Tibial artery (tissue), 4 donors: ENCODE measurements at places on chromosomes 3 and 15.

- no peaks in the 10 kb centered on the region for H3K36me3 ChIP-seq
- H3K4me3 ChIP-seq: no peak overlapping the region
- no peaks in the 10 kb centered on the region for H3K4me1 ChIP-seq
- H3K27ac ChIP-seq: no peak overlapping the region
Observed at GRCh38 chr3:76134166-76134565, 348.8 kb upstream of the ZNF717 start.

- H3K4me3 ChIP-seq: no peak overlapping the region
- no peak overlapping the region for H3K27ac ChIP-seq
- H3K36me3 ChIP-seq: no peaks in the 10 kb centered on the region
- H3K4me1 ChIP-seq: peaks cover 8% of the 10 kb centered on the region
- H3K27me3 ChIP-seq: no peaks in the 10 kb centered on the region
- DNase-seq: no peak
Observed at GRCh38 chr3:129308636-129309035, 30.0 kb downstream of the HMCES start.

DNA sequence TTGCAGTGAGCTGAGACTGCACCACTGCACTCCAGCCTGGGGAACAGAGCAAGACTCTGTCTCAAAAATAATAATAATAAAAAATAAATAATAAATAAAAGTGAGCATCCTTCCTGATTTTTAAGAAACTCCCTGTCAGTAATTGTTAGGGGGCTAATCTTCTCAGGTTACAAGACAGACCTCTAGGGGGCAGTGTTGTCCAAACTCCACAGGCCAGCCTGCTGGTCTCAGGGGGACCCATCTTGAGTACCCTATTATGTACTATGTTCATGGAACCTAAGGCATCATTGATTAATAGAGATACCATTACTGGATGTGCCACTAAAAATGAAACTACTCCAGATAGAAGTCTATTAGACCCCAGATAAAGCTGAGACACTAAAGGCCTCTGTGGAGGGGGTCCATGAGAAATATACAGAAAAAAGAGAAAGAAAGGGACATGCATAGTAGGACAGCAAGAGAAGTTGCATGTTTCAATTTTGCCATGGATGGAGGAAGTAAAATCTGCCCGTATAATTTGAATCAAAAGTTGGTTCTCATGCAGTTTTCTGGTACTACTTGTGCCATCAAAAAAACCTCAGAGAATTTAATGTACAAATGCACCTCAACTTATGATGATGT is 85.5 kb upstream of the CDV3 start:
- H3K27ac ChIP-seq: no peak overlapping the region
- no peaks in the 10 kb centered on the region for H3K4me1 ChIP-seq
- H3K27me3 ChIP-seq: no peaks in the 10 kb centered on the region
- H3K4me3 ChIP-seq: no peak overlapping the region
- H3K36me3 ChIP-seq: no peaks in the 10 kb centered on the region

DNA sequence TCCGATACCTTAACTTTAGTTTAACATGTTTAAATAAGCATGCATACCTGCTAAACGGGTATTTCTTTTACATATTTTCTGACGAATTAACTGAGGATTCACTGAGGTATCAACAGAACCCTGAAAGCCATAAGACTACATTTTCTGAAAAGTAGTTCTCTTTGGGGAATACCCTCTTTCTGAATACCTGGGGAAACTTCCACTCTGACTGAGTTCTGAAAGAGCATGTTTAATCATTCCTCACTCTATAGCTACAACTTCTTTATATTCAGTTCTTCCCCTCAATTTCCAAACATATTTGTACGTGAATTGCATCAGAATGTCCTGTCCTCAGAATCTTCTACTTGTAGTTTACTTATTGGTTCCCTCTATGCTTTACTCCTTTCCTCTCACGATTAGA is 403.0 kb downstream of the ROBO1 start:
- H3K4me3 ChIP-seq: no peak overlapping the region
- H3K27me3 ChIP-seq: no peaks in the 10 kb centered on the region
- H3K27ac ChIP-seq: no peak overlapping the region
- DNase-seq: no peak
- no peaks in the 10 kb centered on the region for H3K36me3 ChIP-seq

DNA sequence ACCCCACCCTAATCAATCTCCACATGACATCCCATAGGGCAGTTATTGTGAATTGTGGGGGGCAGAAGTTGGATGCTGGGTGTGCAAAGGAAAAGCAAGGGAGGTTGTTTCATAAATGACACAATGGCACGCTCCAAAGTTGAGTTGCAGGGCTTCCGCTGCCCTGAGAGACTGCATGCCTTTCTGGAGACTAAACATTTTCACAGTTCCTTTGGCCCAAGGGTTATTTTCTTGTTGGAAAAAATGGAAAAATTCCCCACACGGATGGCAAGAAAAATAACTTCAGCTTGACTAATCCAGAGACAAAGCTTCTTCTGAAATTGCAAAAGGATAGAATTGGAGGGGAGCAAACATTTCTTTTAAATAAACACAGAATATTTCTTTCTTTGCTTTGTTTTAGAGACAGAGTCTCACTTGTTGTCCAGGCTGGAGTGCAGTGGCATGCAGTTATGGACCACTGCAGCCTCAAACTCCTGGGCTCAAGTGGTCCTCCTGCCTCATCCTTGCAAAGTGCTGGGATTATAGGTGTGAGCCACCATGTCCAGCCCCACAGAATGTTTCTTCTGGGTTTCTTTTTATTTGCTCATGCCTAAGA is 19.1 kb upstream of the TPM1 start:
- H3K27ac ChIP-seq: peak overlapping the region; percentile 40
- DNase-seq: no peak
- H3K27me3 ChIP-seq: no peaks in the 10 kb centered on the region
- no peaks in the 10 kb centered on the region for H3K36me3 ChIP-seq

DNA sequence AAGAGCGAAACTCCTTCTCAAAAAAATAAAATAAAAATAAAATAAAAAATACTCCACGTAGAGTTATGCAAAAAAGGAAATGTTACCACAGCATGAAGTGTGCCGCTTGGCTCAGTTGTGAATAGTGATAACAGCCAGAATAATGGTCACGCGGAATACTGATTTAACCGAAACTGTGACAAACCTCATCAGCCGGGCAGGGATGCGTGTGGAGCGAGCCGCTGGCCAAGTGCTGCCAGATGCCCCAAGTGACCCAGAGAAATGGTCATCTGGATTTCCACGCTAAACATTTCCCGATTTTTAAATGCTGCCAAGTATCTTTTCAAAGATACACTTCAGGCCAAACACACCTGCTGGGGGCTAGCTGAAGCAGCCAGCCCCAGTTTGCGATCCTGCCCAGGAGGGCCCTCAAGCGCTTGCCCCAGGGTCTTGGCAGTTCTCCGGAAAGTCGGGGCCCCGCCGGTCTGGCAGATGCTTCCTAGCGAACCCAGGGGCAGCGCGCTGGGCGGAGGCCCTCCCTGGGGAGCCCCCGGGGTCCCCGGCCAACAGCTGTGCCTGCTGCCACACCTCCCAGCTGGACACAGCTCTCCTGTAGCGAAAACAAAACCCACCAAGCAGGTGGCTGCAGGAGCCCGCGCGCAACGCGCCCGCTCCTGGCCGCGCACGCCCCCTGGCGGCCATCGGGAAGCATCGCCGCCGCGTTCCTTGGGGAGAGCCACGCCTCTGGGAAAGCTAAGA is 35.1 kb downstream of the CMTM6 start:
- no peaks in the 10 kb centered on the region for H3K27me3 ChIP-seq
- peaks cover 15% of the 10 kb centered on the region for H3K4me1 ChIP-seq
- DNase-seq: peak; percentile 53
- no peaks in the 10 kb centered on the region for H3K36me3 ChIP-seq

GRCh38 chr3:154023148-154023547 is 98.0 kb upstream of the ARHGEF26 start:
- H3K27me3 ChIP-seq: no peaks in the 10 kb centered on the region
- no peaks in the 10 kb centered on the region for H3K36me3 ChIP-seq
- DNase-seq: no peak
- no peak overlapping the region for H3K27ac ChIP-seq
- H3K4me1 ChIP-seq: no peaks in the 10 kb centered on the region

DNA sequence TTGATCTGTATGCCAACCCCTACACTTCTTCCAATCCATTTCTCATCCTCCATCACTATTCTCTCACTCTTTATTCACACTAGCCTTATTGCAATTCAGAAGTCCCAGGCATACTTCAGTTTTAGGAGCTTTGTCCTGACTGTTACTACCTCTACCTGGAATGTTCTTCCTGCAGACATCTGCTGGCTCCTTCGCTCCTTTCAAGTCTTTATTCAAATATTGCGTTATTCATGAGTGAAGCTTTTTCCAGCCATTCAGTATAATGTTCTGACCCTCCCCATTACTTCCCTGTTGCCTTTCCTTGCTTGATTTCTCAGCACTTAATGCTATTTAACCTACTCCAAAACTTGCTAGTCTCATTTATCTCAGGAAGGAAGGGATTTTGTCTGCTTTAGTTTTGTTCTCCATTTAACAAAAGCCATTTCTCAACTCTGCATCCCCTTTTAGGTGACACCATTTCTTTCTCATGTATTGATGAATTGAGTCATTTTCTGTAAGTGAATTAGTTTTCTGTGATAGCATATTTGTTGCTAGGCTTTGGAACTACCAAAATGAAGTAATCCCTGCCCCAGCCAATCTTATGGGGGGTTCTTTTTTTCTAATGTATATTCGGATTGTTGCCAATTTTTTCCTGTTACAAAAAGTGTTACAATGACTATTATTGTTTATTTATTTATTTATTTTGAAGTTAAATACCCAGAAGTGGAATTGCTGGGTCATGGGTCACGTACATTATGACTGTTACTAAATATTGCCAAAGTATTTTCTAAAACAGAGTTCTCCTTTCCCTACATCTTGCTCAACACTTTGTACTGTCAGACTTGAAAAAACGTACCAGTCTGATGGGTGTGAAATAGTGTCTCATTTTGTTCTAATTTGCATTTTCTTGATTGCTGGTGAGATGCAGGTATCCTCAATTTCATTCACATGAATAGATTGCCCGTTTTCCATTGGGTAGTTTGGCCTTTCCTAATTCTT is 9.4 kb downstream of the ATP11B start:
- H3K27ac ChIP-seq: no peak overlapping the region
- no peak for DNase-seq
- H3K4me3 ChIP-seq: no peak overlapping the region
- H3K27me3 ChIP-seq: no peaks in the 10 kb centered on the region

- H3K4me1 ChIP-seq: peaks cover 17% of the 10 kb centered on the region
- H3K27me3 ChIP-seq: no peaks in the 10 kb centered on the region
- no peak overlapping the region for H3K27ac ChIP-seq
- no peaks in the 10 kb centered on the region for H3K36me3 ChIP-seq
- H3K4me3 ChIP-seq: no peak overlapping the region
Observed at GRCh38 chr3:20051123-20051806, 11.0 kb downstream of the KAT2B start.

DNA sequence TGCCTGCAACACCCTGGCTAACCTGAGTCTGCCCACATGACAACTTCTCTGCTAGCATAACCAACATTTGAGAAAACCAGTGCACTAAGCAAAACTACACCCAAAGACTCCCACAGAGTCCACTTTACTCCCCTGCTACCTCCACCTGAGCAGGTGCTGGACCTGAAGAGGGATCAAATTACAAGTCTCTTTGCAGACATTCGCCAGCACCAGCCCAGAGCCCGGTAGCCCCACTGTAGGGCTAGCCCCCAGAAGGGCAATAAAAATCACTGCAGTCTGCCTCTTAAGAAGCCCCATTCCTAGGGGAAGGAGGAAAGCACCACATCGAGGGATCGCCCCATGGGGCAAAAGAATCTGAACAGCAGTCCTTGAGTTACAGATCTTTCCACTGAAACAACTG is 472.2 kb downstream of the GRM7 start:
- no peaks in the 10 kb centered on the region for H3K27me3 ChIP-seq
- no peak overlapping the region for H3K27ac ChIP-seq
- H3K36me3 ChIP-seq: no peaks in the 10 kb centered on the region

DNA sequence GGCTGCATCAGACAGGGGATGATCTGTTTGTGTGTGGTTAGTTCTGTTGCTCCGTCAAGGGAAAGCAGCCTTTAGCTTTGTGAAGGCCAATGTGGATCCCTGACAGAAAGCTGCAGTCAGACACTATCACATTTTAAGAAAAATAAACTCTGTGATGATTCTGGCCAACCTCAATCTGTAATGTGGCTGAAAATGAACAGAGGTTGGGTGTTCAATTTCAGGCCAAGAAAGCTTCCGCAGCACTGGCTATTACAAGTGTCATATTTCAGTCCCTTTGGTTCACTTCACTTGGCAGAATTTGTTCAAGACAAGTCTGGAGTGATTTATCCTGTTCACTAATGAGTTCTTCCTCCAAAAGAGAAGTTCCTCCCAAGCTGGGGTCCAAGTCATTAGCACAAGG is 571.8 kb upstream of the IL12A start:
- DNase-seq: no peak
- H3K27ac ChIP-seq: no peak overlapping the region
- H3K4me3 ChIP-seq: no peak overlapping the region
- H3K36me3 ChIP-seq: no peaks in the 10 kb centered on the region
- H3K27me3 ChIP-seq: no peaks in the 10 kb centered on the region
- H3K4me1 ChIP-seq: no peaks in the 10 kb centered on the region

DNA sequence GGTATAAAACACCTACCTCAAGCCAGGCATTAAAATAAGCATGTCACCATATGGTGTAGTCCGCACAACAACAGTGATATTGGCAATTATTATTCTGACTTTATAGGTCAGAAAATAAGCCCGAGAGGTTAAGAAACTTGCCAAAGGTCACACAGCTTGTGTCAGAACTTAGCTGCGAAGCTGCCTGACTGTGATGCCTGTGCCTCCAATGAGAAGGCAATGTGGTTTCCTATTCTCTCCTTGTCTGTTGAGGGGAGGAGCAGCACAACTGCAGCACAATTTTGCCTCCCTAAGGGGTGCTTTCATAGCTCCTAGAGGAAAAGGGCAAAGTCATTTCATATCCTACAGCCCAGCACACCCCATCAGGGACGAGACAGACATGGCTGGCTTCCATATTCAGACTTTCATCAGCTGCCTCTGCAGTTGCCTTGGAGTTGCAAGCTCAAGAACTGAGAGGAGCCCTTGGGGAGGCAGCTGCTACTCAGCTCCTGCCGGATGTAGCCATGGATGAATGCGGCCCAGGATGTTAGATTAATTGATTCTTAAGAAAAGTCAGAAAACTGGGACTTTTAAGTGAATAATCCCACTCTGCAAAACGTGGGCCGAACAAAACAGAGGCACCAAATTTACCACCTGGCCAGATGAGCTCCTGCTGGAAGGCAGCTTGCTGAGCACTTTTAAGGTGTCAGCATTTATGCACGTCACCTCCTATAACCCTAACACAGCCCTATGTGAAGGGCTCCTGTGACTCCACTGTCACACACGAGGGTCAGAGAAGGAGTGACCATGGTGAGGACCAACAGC is 38.5 kb downstream of the MYO5C start:
- H3K4me3 ChIP-seq: no peak overlapping the region
- no peaks in the 10 kb centered on the region for H3K27me3 ChIP-seq

- no peaks in the 10 kb centered on the region for H3K27me3 ChIP-seq
- H3K36me3 ChIP-seq: no peaks in the 10 kb centered on the region
- peaks cover 5% of the 10 kb centered on the region for H3K4me1 ChIP-seq
- no peak overlapping the region for H3K4me3 ChIP-seq
Observed at GRCh38 chr3:151307583-151308488, 8.8 kb downstream of the GPR87 start.

- H3K4me3 ChIP-seq: no peak overlapping the region
- no peak for DNase-seq
- no peaks in the 10 kb centered on the region for H3K36me3 ChIP-seq
- no peaks in the 10 kb centered on the region for H3K4me1 ChIP-seq
- H3K27ac ChIP-seq: no peak overlapping the region
- no peaks in the 10 kb centered on the region for H3K27me3 ChIP-seq
Observed at GRCh38 chr3:190577225-190577624, 63.3 kb downstream of the IL1RAP start.

- no peaks in the 10 kb centered on the region for H3K36me3 ChIP-seq
- no peak overlapping the region for H3K27ac ChIP-seq
- DNase-seq: no peak
- H3K4me3 ChIP-seq: no peak overlapping the region
Observed at GRCh38 chr15:26561896-26562295, 211.0 kb downstream of the GABRB3 start.
